ENCODE measurements at places on chromosomes 16 and 17.
A peak's percentile ranks its signal among the peaks of the same experiment; 100 is the strongest.

GRCh38 chr16:84753412-84754326, 53.9 kb downstream of the USP10 start:
- DNase-seq: no peak

DNA sequence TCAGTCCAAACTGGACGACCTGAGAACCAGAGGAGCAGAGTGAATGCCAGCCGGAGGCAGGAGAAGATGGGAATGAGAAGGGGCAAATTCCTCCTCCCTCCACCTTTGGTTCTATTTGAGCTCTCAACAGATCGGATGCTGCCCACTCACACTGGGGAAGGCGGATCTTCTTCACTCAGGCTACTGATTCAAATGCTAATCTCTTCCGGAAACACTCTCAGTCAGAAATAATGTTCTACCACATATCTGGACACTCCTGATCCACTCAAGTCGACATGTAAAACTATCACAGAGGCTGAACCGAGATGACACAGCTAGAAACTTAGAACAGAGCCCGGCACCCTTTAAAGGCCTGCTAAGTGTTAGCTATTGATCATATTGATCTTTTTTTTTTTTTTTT, 57.4 kb upstream of the GRIN2A start:
- DNase-seq: no peak

DNA sequence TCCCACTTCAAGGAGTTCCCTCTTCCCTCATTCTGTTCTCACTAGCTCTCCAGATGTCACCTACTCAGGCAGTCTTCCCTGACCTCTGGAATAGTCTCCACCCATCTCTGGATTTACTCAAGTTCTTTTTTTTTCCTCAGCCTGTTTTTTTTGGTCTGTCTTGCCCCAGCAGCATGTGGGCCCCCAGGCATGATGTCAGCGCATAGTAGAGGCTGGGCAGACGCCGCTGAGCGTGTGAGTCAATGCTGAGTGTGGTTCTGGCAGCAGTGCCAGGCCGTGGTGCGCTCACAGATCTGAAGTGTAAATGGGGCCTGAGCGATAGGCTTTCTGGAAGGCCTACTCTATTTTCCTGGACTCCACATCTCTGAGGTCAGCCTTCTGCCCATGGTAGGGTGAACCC, 2.7 kb upstream of the KCNJ18 start:
- peak; percentile 15 for DNase-seq

GRCh38 chr16:17412221-17412620, 58.5 kb downstream of the XYLT1 start:
- DNase-seq: no peak

- DNase-seq: no peak
These were observed 18.0 kb downstream of the N4BP1 start for GRCh38 chr16:48591976-48592375.

DNA sequence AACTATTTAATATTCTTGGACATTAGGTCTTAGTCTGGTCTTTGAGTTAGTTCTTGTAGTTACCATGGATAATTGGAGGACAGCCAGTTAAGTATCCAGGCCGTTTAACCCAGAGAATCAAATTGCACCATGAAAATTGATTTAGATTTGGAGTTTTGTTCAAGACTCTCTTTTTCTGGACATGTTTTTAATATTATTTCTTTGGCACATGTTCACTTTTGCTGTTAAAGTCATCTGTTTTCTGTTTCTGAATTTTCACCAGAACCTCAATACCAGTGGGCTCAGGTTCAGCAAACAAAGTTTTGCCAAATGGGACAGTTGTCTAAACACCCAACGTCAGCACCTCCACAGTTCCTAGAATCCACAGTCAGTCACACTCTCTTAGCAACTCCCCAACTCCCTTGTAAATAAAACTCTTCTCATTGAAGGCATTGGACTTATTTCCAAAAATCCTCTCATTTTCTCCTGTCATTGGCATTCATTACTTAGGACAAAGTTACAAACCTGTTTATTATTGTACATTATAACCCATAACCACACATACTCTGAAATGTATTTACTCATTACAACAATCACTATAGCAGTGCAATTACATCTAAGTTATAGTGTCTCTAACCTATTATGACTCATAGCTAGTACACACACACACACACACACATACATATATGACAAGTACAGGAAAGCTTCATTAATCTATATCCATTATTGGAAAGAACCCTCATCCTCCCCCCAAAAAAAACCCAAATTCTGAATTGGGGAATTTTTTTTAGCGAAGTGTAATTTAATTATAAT, 33.5 kb upstream of the DNAH9 start:
- DNase-seq: no peak

DNA sequence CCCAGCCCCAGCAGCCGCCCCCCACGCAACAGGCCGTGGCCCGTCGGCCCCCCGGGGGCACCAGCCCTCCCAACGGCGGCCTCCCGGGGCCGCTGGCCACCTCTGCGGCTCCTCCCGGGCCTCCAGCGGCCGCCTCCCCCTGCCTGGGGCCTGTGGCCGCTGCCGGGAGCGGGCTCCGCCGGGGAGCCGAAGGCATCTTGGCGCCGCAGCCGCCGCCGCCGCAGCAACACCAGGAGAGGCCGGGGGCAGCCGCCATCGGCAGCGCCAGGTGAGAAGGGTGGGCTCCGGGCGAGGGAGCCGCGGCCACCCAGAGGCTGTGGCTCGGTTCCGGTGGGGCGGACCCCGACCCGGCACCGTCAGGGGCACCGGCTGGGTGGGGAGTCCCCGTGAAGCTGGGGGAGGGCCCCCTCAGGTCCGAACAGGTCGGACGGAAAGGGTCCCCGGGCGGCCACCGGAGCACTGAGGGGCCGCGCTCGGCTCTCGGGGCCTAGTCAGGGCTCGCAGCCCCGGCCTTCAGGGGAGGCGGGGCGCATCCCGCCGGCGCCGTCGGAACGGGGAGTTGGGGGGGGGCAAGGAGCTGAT, 583 bp downstream of the ATXN2L start:
- DNase-seq: no peak

GRCh38 chr17:11814655-11815262, 182.5 kb downstream of the ZNF18 start:
- no peak for DNase-seq

DNA sequence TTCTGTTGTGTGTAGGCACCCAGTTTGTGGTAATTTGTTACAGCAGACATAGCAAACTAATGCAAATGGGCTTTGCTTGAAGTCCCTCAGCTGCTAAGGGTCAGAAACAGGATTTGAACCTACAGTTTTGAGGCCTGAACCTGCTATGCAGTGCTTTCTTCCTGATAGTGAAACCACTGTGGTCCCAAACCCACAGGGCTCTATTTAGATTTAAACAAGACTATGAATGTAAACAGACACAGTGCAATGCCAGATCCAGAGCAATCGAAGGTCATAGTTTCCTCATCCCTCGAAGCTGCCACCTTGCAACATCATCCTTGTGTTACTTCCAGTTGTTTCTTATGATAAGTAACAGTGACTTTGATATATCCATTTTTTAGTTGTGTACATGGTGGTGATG, 630.2 kb downstream of the WWOX start:
- no peak for DNase-seq

GRCh38 chr17:42055496-42055895, 5.1 kb upstream of the C17orf113 start:
- no peak for DNase-seq

DNA sequence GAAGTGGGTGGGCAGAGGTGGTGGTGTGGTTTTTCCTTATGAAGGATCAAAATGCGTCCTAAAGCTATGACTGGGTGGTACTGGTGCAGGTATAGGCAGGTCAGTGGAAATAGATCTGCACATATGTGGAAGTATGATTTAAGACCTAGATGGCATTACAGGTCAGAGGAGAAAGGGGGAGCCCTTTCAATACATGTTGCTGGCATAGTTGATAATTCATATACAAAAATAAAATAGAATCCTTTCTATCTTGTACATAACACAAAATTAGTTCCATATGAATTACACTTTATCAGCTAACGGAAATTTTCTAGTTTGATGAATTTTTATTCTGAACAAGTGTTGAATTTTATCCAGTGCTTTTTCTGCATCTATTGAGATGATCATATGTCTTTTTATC, 20.8 kb upstream of the PIK3R5 start:
- DNase-seq: no peak

DNA sequence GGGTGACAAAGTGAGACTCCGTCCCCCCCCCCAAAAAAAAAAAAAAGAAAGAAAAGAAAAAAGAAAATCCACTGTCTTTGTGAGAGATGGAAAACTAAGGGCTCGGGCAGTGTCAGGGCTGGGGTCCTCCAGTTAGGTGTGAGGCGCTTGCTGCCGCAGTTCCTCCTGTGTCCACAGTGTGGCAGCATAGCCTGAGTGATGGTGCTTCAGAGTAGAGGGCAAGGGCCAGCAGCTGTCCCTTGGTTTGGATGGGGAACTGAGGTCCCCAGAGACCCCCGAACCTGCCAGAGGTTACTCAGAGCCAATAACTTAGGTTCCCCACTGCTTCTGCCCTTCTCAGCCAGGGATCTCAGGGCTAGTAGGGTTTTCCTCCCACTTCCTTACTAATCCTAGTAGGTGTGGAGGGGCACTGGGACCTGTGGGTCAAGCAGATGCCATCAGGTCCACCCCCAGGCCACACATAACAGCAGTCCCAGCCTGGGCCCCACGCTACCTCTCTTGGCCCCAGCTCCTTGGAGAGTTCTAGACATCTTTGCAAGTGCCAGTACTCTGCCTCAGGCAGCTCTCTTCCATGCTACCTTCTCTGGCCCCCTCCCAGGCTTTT, 7.9 kb upstream of the LLGL1 start:
- DNase-seq: peak; percentile 23

- no peak for DNase-seq
These were observed 4.9 kb downstream of the FASN start for GRCh38 chr17:82092995-82093751.

DNA sequence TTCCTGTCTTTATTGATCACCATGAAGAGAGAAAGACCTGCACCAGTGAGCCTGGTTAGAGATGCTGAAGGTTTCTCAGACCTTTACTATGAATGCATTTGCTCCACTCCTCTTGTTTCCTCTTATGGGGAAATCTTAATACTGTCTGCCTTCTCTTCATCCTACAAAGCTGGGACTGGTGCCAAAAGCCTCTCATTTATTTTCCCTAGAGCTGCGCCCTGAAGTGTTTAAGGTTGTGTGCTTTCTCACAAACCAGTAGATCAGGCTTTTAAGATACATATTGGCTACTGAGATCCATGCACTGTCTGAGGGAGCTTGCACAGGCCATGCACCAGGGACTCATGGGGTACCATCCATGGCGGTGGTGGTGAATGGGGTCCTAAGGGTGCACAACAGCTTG, 286.1 kb upstream of the PMFBP1 start:
- DNase-seq: no peak

- no peak for DNase-seq
These were observed 32.4 kb upstream of the ADORA2B start for GRCh38 chr17:15912416-15912955.

GRCh38 chr16:85853547-85854545, 45.1 kb upstream of the IRF8 start:
- DNase-seq: no peak

- DNase-seq: no peak
These were observed 54.2 kb upstream of the IL34 start for GRCh38 chr16:70592106-70592571.

- DNase-seq: no peak
These were observed 262.9 kb downstream of the PARN start for GRCh38 chr16:14366974-14367707.

GRCh38 chr16:12259651-12260050, 283.1 kb downstream of the SNX29 start:
- no peak for DNase-seq

DNA sequence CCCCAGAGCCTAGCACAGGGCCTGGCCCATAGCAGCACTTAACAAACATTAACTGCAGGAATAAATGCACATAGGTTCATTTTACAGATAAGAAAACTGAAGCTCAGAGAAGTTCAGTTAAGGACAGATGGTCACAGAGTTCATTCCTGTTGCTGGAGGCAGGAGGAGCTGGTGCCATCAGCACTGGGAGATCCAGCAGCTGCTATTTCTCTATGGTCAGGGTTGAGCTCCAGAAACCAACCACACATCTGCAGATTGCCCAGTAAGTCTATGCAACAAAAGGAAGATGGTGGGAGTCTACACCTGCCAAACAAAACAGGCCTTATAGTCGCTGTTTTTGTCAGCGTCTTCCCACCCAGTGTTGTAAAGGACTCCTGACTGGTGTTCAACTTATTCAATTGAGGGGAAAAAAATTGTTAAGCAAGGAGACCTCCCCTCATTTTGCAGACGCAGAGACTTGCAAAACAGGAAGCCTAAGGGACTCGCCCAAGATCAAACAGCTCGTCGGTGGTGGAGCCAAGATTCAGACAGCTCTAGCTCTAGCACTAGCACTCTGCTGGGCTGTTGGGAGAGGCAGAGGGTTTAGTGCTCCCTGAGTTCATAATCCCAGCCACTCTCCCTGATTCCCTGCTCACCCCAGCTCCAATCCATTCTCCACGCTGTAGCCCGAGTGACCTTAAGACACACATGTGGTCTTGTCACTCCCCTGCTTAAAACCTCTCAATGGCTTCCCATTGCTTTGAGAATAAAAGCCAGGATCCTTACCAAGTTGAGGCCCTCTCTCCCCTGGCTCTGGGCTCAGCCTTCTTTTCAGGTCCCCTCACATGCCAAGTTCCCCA, 9.0 kb downstream of the NOG start:
- no peak for DNase-seq

DNA sequence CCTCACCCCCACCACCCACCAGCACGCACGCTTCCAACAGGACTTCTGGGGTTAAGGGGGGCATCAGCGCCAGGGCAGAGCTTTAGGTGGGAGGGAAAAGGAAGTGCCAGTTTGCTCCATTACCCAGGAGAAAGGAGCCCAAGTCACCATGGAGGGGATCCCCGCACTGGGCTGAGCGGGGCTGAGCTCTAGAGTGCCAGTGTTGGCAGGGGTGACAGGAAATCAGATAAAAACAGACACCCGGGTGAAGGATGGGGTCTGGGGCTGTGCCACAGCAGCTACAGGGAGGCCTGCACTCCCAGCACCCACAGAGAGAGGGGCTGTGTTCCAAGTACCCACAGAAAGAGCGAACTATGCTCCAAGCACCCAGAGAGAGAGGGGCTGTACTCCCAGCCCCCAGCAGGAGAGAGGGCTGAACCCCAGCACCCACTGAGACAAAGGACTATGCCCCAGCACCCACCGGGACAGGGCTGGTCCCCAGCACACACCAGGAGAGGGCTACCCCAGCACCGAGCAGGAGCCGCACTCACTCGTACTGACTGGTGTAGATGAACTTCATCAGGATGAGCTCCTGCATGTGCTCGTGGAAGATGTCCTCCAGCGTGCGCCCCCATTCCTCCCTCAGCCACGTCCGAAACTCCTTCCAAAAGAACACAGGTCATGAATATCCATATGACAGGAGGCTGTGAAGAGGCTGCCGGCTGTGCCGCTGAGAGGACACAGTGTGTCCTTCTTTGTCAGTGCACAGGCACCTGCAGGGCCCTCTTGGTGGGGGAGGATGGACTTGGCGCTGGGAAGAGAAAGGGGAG, 18.6 kb upstream of the C16orf95 start:
- DNase-seq: no peak

GRCh38 chr17:8695241-8695640, 49.4 kb downstream of the CCDC42 start:
- DNase-seq: no peak

- DNase-seq: no peak
These were observed 2.0 kb upstream of the ALDH3A1 start for GRCh38 chr17:19750020-19750572.

All from HCT116 (cell line).